ENCODE measurements at places on chromosomes 6 and 20.

GRCh38 chr6:129733290-129733689, 23.3 kb upstream of the ARHGAP18 start:
- DNase-seq = no peak

DNA sequence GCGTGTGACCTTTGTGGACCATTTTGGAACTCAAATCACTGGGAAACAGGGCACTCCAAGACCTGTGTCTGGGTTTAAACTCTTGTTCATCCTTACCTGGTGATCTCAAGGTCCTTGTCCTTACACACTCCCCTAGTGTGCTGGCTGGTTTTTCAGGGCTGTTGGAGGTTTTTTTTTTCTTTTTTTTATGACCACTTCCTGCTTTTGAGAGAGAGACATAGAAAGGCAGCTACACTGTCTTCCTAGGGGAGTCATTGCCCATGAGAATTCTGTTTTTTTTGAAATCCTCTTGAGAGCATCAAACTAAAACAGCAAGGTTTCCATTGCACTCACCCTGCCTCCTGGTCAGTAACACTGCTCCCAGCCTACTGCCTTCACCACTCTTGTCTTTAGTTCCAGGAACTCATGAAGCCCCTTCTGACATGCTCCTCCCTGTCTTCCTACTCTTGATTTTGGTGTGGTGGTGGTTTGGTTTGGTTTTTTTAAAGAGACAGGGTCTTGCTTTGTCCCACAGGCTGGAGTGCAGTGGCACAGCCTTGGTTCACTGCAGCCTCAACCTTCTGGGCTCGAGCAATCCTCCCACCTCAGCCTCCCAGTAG, 28.6 kb downstream of the PRPH2 start:
- no peak for DNase-seq

DNA sequence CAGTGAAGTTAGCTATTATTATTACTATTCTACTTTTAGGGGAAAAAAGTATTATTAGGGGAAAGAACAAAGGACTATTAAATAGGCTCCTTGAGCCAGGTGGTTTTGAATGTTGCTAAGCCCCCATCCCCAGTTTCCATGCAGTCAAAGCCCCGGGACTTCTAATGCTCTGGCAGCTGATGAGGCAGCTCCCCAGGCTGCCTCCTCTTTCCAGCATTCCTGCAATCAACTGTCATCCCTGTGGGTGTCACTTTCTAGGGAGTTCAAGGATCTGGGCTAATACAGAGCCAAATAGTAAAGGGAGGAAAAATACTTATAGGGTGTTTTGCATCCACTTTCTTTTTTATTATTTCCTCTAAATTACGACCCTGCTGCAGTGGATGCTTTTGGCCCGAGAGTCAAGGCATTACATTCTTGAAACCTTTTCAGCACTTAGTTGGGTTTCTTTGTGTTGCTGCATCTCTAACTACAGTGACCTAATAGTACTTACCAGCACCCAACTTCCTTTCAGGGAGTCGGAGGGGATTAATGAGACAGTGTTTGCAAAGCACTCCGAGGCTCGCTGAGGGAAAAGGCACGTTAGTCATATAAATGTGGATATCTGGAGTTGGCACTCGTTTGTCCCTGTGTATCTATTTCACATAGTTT, 303.9 kb upstream of the MAP3K7 start:
- no peak for DNase-seq

DNA sequence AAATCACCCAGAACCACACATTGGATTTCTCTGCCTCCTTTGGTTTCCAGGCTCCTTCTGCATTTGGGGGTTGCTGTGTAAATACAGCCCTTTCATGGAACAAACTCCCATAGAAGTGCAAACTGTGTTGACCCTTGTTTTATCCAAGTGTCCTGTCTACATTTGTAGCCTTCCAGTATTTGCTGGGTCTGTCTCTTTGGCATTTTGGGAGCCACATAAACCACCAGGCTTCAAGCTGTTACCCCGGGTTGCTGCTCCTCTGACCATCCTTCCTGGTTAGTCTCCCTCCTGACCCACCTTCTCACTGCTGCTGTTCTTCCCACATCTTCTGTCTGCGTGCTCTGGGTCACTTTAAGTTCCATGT, 7.6 kb upstream of the MTHFD1L start:
- no peak for DNase-seq

- DNase-seq = no peak
These were observed 324.3 kb upstream of the MOCS1 start for GRCh38 chr6:40258531-40258930.

DNA sequence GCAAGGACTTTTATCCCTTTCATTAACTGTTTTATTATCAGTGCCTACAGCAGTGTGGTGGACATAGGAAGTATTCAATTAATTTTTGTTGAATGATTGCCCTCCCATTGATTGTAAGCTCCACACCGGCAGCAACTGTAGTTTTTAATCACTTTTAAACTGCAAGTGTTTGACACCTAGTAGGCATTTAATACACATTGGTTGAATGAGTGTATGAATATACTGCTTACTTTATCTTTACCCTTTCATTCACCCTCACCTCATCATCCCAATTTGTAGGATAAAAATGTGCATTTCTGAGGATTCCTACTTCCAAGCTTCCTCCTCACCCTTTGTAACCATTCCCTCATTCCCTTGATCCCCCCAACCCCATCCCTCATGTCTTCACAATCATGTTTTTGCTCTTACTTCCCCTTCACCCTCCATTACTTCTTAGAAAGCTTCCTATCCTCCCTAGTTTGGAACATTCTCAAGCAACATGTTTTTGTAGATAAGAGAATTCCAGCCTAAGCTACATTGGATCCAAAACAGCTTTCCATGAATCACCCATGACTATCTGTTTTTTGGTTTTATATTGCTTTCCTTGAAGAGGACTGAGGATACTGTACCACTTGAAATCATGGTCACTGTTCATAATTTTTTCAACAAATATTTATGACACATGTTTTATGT, 955 bp upstream of the SLC26A8 start:
- no peak for DNase-seq

GRCh38 chr6:30793521-30794194, 49.3 kb upstream of the IER3 start:
- DNase-seq = no peak

GRCh38 chr6:98927534-98927933, 20.2 kb downstream of the FBXL4 start:
- DNase-seq = no peak

- DNase-seq = no peak
These were observed 3.1 kb downstream of the NNAT start for GRCh38 chr20:37523911-37524700.

DNA sequence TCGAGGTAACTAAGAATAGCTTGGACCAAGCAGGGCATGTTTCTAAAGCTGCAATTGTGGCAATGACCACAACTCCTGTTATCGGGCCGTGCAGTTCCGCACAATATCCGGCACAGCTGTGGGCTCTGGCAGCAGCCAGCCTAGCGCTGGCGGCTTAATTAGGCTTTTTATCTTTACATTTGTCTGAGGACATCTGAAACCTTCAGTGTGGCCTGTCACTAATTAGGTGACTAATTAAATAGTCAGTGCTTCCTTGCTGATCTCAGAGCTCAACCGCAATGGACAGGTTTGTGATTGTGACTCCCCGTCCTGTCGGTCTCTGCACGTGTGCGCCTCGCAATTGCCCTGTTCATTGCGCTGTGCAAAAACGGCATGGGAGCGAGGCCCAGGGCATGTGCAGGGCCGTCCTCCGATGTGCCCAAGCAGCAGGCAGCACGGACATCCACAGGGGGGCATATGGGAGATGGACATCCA, 134.8 kb upstream of the INSM1 start:
- DNase-seq = no peak

DNA sequence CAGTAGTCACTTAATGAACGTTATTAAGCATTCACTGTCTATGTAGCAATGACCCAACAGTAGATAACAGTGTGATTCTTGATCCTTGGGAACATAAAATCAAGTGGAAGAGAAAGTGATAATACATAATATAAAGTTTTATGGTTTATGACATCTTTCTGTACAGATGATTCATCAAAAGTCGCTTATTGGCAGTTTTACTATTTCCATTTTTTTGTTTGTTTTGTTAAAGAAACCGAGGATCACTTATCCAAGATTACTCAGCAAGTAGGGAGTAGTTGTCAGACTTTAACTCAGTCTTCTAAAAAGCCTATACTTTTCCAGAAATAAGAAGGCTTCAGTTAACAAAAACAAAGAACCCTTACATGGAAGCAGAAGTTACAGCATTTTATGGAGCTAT, 260.8 kb downstream of the ZFAND3 start:
- no peak for DNase-seq

GRCh38 chr6:71400852-71401251, 112.2 kb downstream of the OGFRL1 start:
- DNase-seq = no peak

DNA sequence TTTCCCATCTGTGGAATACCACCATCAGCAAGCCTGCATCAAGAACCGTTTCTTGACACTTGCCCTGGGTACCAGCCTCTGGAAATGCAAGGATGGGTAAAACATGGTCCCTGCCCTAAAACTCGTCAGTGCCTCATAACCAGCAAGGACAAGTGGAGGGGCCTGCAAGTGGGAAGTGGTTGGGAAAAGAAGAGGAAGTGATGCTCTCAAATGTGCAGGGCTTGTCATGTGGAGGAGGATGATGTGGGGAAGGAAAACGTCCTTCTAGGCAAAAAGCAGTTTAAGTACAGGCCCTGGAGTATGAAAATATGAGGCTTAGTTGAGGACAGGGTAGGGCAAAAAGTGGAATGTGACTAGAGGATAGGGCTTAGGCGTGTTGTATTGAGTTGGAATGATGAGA, 19.0 kb downstream of the RREB1 start:
- no peak for DNase-seq

- peak; percentile 18 for DNase-seq
These were observed 25.5 kb upstream of the PXDC1 start for GRCh38 chr6:3776881-3777507.

DNA sequence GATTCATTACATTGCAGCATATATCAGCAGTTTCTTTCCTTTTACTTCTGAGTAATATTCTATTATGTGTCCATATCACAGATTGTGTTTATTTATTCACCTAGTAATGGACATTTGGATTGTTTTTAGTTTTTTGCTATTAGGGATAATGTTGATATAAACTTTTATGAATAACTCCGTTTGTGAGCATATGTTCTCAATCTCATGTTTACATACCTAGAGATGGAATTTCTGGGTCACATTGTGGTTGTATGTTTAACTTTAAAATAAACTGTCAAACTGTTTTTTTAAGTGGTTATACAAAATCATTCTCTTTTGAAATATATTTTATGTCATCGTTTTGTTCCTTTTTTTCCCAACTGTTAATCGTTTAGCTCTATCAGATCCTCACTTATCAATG, 311.6 kb downstream of the MMUT start:
- DNase-seq = no peak

GRCh38 chr6:113644861-113645575, 212.1 kb upstream of the MARCKS start:
- DNase-seq = no peak

DNA sequence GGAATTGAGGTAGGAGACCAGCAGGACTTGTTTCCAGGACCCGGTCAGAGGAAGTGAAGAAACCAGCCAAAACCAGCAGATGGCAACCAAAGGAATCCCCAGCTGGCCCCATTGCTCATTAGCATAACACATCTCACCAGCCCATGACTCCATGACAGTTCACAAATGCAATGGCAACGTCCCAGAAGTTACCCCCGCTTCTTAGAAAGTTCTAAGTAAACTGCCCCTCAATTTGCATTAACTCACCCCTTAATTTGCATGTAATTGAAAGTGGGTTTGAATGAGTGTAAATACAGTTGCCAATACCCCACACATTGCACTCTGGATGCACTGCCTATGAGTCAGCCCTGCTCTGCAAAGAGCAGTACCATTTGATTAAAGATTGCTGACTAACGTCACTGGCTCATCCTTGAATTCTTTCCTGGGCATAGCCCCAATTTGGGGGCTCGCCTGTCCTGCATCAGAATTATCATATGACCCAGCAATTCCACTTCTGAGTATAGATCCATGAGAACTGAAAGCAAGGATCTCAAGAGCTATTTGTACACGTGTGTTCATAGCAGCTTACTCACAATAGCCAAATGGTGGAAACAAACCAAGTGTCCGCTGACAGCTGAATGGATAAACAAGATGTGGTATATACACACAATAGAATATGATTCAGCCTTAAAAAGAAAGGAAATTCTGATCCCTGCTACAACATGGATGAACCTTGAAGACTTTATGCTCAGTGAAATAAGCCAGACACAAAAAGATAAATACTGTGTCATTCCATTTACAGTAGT, 36.4 kb downstream of the MYLK4 start:
- DNase-seq = no peak

DNA sequence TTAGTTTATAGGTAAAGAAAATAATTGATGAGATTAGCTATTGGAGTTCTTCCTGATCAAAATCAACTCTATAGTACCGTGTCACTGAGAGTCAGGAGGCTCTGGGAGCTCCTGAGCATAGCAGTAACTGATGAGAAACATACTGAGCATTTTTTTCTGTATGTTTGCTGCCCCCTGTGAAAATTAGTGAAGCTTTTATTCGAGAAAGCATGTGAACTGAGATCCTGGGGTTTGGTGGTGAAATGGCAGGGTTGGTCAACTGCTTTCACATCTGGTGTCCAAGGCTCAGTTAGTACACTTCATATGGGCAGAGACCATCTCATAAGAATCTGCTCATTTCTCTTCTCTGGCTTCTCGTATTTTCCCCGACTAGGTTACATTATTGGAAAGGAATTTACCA, 4.1 kb upstream of the ABT1 start:
- no peak for DNase-seq

- DNase-seq = peak; percentile 69
These were observed 788 bp downstream of the UST start for GRCh38 chr6:148747471-148748165.

GRCh38 chr20:50062006-50062838, 50.7 kb downstream of the UBE2V1 start:
- DNase-seq = no peak

DNA sequence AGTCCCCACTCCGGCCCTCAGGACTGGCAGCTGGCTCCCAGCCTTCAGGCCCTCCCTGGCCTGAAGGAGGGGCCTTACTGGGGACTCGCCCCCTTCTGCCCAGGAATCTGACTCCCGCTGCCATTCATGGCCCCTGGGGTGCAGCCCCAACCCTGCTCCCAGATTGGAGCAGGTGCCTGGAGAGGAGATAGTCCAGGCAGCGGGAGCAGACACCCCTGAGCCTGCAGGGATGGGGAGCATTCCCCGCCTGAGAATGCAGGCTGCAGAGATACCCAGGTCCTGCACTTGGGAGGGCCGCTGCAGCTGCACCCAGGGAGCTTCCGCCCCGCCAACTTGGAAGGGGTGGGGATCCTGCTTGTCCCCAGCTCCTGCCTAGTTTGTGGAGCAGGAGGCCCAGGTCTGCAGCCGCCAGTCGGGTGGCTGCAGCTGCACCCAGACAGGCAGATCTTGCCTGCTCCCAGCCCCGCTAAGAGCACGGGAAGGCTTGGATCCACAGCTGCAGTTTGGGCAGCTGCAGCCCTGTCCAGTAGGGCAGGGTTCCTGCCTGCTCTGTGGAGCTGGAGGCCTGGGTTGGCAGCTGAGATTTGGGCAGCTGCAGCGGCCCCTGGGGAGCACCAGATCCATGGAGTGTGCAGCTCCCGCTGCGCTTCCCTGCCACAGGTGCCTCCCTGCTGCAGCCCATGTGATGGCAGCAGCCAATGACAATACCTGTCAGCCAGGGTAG, 5.2 kb downstream of the GTSF1L start:
- no peak for DNase-seq
